Stimulated activated CD8-positive, alpha-beta memory T cell treated with anti-CD3 and anti-CD28 coated beads, Interleukin-4, amount 100 ng/mL, for 4 hours (primary cell): ENCODE measurements at places on chromosomes 4 and X.

GRCh38 chrX:31092476-31092875, 20.6 kb upstream of the FTHL17 start:
- no peak for DNase-seq

DNA sequence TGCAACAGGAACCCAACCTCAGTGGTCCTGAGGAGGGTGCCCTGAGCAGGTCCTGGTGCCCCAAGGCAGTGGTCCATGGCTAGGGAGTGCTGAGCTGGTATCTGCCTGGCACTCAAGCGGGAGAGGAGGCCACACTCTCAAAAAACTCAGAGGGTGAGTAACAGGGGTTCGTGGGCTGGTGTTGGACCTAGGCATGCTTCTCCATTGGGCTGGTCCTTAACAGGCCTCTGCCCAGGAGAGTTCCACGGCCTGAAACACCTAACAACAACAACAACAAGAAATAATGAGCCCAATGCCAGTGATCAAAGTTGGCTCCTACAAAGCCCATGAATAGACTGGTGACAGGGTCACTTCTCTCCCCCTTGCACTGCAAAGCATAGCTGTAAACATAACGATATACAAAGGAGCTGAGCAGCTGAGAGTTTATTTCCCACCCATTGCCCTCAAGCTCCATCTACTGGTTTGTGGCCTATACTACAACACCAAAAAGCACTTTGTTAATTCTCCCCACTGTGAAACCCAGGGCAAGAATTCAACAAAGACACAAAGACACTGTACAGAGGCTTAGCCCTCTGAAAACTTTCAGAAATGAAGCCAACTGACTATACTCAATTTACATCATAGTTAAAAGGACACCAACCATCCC, 736.1 kb upstream of the ADGRL3 start:
- DNase-seq = no peak

- DNase-seq = no peak
These were observed 487.9 kb upstream of the GALNT7 start for GRCh38 chr4:172680691-172681090.

DNA sequence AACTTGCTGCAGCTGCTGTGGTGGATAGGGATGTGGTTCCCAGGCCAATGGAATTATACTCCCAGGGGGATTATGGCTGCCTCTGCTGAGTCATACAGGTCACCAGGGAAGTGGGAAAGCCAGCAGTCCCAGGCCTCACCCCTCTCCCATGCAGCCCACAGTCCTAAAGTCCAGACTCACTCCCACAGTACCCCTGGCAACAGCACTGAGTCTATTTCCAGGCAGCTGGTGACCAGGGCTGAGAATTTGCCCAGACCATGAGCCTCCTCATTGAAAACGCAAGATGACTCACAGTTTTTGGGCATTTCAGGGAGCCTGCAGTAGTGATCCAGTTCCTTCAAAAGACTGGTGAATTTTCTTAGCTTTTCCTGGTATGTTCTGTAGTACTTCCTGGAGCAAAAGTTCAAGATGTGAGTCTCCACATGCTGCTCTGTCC, 137.6 kb downstream of the NPNT start:
- DNase-seq = no peak
